H54 (cell line): ENCODE measurements at places on chromosomes 1 and 21.

DNA sequence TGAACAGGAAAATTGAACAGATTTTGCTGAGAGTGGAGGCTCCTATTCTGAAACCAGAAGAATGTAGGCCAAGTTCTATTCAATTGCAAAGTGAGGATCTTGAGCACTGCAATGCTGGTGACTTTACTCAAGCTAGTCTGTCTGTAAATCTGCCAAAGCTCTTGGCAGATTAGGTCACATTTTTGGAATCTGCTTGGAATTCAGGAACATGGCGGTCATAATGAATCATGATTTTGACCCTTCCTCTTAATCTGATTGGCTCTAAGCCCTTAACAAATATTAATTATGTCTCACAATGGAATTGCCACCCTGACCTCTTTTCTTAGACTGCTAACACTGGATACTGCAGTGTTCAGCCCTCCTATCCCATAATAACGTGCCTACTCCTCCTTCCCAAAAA, 7.2 kb upstream of the GNG12 start:
- peak; percentile 22 for DNase-seq

- DNase-seq: no peak
Observed at GRCh38 chr1:32753532-32754316, 51.2 kb upstream of the SYNC start.

DNA sequence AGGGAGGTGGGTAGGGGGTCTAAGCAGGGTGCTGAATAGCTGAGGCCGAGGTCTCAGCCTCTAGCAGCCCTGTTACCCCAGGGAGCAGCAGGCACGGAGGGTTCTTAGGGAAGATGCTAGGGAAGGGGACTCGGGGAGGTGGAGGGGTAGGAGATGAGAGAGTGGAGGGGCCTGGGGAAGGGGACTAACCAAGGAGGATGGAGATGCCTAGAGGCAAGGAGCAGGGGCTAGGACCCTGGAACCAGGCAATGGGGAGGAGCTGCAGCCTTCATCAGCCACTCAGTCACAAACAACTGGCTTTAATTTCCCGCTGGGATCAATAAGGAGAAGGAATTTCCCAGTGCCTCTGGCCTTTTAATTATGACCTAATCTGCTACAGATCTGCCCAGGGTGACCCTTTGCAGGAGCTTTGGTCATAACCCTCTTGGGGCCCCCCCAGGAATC, 2.9 kb upstream of the CRABP2 start:
- DNase-seq: no peak

DNA sequence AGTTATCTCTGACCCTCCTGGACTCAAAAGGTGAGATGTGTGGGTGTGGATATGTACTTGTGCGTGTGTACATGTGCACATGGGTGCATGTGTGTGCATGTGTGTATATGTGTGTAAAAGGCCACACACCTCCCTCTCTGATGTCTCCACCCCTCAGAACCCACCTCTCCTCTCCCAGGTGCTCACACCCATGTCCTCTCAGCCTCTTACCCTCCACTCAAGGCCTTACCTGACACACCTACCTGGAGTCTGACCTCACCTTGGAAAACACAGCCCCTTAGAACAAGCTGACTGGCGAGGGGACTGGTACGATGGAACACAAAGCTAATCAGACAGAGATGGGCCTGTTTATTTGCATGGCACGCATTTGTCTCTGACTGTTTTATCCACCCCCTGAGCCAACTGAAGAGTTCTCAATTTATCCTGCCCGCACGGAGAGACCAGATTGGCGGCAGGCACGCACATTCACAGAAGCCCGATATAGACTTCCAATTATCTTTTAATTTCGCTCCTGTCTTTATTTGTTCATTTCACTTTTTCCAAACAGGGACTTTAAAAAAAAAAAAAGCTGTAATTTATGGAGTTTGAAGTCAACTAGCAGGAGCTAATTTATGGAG, 6.1 kb upstream of the KLHDC7A start:
- DNase-seq: no peak

- DNase-seq: no peak
Observed at GRCh38 chr1:40221977-40222772, 25.6 kb upstream of the TMCO2 start.

DNA sequence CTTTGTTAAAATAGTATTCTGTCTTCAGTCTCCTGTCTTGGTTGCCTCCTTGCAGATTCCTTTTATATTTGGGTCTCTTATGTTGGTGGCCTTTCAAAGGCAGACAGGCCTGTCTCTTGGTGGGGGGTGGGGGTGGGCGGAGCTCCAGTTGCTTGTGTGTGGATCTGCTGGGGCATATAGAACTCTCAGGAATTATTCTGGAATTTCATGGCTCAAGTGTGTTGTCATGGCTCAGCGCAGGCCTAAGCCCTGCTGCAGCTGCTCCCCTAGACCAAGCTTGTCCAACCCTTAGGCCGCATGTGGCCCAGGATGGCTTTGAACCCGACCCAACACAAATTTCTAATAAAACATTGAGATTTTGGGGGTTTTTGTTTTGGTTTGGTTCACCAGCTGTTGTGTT, 8.0 kb downstream of the C1orf35 start:
- no peak for DNase-seq

GRCh38 chr1:156612666-156613065, 6.5 kb upstream of the HAPLN2 start:
- DNase-seq: no peak

DNA sequence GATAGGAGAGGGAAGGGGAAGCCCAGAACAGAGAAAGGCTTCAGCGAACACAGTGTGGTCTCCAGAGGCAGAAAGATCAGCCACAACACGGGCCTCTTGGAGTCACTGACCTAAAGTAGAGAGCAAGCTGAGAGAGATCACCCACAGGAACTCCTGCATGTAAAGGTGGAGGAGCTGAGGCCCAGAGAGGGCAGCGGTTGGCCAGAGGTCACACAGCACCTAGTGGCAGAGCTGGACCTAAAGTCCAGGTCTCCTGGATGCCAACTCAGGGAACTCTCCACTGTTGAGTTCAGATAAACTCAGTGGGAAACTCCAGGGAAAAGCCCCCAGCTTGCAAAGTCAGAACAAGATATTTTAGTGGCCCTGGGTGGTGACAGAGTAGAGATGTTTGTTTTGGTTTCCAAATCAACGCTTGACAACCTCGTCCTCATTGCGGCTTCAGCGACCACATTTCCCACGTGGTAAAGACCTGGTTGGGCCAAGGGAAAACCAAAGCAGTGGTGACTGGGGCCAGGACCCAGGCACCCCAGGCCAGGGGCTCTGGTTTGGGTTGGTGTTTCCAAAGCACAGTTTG, 4.6 kb downstream of the IFFO2 start:
- DNase-seq: no peak

DNA sequence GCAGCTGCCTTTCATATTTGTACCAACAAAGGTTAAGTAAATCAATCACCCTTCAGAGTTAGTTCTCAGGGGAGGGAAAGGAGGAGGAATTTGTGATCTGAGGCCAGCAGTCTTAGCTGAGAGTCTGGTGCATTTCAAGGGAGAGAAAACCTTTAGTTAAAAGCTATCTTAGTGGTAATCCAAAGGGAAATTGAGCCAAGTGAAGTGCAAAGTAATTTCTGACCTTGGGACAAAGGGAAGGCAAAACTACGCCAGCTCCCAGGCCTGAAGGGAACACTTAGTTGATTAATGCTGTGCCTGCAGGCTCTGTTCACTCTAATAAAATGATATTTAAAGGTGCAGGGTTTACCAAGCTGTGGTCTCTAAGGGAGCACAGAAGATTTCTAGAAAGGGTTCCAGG, 23.1 kb upstream of the FMOD start:
- DNase-seq: no peak
